Astrocyte (in vitro differentiated cells and primary cell): ENCODE measurements at places on chromosomes 6 and 20. TPM values are rescaled to one million over a fixed set of nuclear protein-coding genes. Genes with fewer than 3 reads are reported as not detected.

DNA sequence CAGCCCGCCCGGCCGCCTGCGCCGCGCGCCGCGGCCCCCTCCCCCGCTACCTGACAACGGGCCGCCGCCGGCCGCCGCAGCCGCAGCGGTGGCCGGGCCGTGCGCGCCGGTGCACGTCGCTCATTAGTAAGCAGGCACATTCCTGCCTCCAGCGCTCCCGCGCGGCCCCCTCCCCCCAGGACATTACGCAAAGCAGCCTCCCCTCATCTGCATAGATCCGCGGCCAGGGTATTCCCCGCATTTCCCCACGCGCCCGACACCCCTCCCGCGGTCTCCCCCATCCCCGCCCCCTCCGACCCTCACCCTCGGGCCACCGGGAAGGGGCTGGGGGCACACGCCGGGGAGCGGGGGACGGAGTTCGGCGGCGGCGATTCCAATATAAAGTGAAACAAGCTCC is at the start of gene HIVEP2:
Gene HIVEP2 (minus strand): TSS at position 128 of the 397 bp plus-strand sequence. CDS start 170,438 bp downstream, outside the sequence.
- DNase-seq, result peak; percentile 82

DNA sequence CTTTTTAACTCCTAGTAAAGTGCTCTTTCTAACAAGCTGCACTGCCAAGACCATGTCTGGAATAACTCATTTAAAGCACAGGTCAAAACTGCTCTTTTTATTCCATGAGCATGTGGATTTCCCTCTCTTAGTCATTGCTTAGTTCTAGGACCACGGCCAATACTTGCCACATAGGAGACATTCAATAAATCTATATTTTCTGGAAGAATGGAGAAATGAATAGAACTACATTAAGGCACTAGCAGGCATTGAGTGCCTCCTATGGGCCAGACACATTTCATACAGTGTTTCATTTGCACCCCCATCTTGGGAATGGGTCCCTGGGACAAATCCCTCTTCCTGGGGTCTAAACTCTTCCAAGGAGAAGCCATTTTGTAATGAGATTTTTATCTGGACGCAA is 552.8 kb upstream of the CITED2 start:
- peak; percentile 94 for DNase-seq

DNA sequence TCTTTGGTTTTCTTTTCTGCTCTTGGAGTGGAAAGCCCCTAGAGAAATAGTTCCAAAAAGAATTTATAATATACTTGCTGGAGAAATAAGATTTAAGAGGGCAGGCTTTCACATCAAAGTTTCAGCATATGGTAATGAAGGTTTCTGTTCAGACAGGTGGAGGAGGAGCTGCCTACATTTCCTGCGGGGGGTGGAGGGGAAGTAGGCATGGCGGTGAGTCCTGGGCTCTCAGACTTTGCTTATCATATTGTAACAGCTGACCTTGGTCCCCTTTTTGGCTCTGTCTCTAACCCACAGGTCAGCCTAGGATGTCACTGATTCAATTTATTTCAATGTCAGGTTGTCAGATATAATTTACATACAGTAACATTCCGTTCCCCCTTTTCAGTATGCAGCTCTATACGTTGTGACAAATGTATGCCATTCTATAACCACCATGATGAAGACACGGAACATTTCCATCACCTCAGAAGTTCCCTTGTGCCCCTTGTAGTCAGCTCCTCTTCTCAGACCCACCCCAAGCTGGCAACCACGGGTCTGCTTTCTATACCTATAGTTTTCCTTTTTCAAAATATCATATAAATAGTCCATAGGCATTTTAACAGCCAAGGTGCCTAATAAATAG is 77.6 kb upstream of the GGTLC1 start:
- DNase-seq, result no peak

DNA sequence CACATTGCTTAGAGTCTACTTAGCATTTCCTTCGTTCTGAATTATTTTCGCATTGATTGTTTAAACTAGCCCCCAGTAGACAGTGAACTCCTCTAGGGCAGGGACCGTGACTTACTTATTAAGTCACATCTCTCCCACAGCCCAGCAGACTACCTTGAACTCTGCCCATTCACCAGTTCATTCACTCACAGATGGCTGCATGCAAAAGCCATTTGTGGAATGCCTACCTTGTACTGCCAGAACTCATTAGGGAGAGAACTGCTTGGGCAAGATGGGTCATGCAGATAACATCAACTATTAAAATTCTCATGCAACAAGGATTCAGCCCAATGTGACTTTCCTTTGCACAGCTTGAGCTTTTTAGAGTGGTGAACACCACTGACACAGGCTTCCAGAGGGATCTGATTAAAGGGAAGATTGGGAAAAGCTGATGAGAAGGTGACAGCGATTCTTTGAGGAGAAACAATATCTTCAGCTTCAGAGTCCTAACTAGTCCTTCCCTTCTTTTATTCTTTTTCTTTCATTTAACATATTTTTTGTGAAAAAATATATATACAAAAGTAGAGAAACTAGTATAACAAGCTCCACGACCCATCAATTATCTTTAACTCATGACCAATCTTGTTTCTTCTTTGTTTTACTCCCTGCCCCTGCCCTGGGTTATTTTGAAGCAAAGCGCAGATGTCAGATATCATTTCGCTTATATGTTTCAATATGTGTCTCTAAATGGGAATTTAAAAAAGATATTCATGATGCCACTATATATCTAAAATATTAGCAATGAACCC is 273.9 kb downstream of the CDC5L start:
- DNase-seq, result peak; percentile 93

Gene PHF1
- 29.7 and 34.3 TPM in 2 replicates for total RNA-seq

GRCh38 chr20:34701405-34702085 is 2.6 kb upstream of the TP53INP2 start:
- no peak for DNase-seq

GRCh38 chr6:30990422-30991086 is 7.0 kb downstream of the MUC21 start:
- DNase-seq, result no peak

- no peak for DNase-seq
These were observed 30.3 kb downstream of the LAMA4 start for GRCh38 chr6:112224088-112224487.

DNA sequence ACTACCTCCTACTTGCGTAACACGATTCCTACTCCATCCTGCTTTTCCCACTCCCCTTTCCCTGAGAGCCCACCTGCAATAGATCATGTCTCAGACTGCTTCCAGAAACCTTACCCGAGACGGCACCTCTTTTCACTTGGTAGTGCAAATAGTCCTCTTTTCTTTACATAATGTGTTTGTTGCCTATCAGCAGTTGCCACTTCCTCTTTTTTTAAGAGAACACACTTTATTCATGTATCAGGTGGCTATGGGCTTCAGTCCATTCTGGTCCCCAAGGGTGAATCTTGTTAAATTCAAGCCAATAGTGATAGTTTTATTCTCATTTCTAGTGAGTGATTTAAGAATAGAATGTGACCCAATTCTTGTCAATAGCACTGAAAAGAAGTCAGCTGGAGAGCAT is 57.7 kb upstream of the FERMT1 start:
- no peak for DNase-seq

GRCh38 chr6:1952740-1953360 is 292.6 kb downstream of the GMDS start:
- peak; percentile 99 for DNase-seq

DNA sequence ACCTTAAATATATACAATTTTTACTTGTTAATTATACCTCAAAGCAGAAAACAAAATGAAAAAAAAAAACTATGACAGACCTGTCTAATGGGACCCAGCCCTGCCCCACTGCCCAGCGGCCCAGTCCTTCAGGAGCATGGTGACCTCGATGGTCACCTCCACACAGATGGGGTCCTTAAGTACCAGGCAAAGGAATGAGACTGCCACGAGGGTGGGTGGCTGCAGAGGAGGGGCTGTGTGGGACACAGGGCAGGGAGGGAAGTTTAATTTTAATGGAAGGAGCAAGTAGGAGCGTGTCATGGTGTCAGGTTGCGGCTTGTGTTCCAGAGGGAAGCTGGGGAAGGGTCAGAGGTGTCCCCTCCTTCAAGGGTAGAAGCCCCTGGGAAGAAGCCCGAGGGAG is 28.6 kb downstream of the GABRR2 start:
- no peak for DNase-seq

DNA sequence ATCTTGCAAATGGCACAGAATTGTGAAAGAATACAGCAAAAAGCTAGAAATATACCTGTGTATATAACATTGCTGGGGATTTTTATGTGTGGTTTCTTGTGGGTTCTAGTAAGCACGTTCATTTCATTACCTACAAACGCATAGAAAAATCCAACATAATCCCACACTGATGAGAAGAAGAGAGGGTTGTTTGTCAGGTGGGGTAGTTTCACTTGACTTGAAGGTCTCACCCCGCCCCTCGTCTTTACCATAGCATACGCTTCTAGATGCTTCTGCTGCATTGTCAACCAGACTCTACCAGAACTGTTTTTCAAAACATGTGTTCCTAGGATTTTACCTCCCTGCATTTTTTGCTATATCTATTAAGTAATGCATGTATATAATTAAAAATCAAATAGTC is 284.1 kb upstream of the TAB2 start:
- no peak for DNase-seq

GRCh38 chr6:84764332-84765049 is at the start of gene TBX18:
Gene TBX18 (minus strand): TSS chr6:84764598. CDS start chr6:84764181, 417 bp downstream.
- DNase-seq, result peak; percentile 84

Gene CTAGE9
- total RNA-seq, result not detected in 2 replicates

- no peak for DNase-seq
These were observed 157.2 kb downstream of the ANKRD60 start for GRCh38 chr20:58071298-58071697.

- no peak for DNase-seq
These were observed 146.2 kb downstream of the MMS22L start for GRCh38 chr6:97136626-97137358.
